ENCODE measurements at places on chromosomes 2 and 18.

- no peak for DNase-seq
Measured at GRCh38 chr2:136238286-136239078, 120.5 kb upstream of the CXCR4 start.

DNA sequence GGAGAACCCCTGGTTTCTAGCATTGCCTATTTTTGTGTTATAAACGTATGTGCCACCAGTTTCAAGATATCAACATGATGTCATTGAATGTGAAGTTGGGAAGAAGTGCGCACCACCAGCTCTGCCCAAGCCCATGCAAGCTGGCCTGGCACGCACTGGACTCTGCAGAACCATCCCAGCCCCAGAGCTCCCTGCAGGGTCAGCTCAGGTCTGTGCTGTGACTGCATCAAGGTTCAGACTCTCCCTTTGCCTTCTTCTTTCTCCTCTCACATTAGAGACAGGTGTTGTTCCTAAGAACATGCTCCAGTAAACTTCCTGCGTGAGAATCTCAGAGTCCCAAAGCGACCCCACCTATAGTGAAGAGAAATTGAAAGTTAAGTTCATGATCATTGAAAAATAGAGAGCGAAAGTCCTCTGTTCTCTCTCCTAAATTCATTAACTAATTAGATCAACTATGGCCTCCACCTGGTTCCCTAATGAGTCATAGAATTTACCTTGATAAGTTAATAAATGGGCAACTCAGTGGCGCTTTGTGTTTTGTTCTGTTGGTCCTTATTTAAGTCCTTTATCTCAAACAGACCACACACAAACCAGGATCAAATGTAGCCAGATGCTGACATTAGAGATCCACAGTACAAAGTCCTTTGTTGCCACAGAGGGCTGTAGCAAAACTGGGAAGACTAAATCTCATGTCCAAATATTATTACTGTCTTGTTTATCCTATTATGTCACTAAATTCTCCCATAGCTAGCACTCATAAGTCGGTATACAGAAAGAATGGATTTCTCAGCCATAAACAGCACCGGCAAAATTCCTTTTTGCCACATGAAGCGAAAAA lies 432.3 kb downstream of the STK39 start:
- DNase-seq = no peak

GRCh38 chr2:191691016-191691735 lies 13.2 kb downstream of the NABP1 start:
- DNase-seq = peak; percentile 17

GRCh38 chr2:170170281-170171040 lies 7.5 kb upstream of the MYO3B start:
- no peak for DNase-seq

GRCh38 chr2:54572262-54572635 lies 116.1 kb downstream of the SPTBN1 start:
- DNase-seq = no peak

All from NCI-H2081 treated with DMSO at 0.1 percent for 48 hours (cell line).